Activated naive CD8-positive, alpha-beta T cell treated with anti-CD3 and anti-CD28 coated beads, Interleukin-2, amount 10 ng/mL, durations not matched to agents 7 days and 5 days (primary cell): ENCODE measurements at places on chromosomes 13 and 19. TPM values are rescaled to one million over a fixed set of nuclear protein-coding genes. Genes with fewer than 3 reads are reported as not detected.

The KLK15 gene
- not detected for total RNA-seq

The ZNF557 gene
- total RNA-seq = 20.9 TPM

The CD33 gene
- 7.7 TPM for total RNA-seq

The GJB2 gene
- total RNA-seq = 0.22 TPM

The GPR183 gene
- total RNA-seq = 36.4 TPM

The PABPC3 gene
- total RNA-seq = 0.65 TPM

The LIN37 gene
- 22.4 TPM for total RNA-seq

The CDC42EP5 gene
- total RNA-seq = not detected

The CD22 gene
- total RNA-seq = 1.7 TPM

The PCDH8 gene
- not detected for total RNA-seq

The ZNF574 gene
- 17.6 TPM for total RNA-seq

The TMEM255B gene
- total RNA-seq = 1.4 TPM
